ENCODE measurements at places on chromosomes 11 and 22.

GRCh38 chr22:37281646-37282384, 493 bp upstream of the CYTH4 start:
- DNase-seq, result peak; percentile 54

DNA sequence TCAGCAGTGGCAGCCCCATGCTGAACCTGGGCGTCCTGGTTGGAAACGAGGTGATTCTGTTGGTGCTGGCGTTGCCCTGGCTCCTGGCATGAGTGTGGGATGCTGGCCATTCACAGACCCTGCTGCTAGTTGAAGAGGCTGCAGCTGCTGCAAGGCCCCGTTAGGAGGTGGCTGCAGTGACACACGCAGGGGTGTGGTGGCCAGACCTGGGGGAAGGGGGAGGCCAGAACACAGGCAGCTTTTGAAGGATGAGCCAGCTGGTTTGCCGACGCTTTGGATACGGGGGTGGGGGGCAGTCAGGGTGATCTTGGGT, 77.2 kb downstream of the MORC2 start:
- no peak for DNase-seq

DNA sequence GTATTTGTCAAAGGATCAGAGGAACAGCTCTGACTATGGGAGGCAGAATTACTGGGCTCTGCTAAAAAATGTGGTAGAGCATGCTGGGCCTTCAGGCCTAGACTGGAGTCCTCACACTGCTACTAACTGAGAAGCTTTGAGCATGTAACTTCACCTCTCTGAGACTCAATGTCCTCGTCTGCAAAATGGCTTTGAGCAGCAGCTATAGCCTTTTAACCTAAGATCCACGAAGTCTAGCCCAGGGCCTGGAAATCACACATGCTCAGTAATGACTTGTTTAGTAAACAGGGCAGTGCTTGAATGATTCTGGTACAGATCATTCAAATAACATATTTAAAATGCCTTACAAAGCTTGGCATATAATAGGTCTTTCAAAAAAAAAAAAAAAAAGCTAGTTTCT, 221.7 kb downstream of the NTM start:
- DNase-seq, result no peak

DNA sequence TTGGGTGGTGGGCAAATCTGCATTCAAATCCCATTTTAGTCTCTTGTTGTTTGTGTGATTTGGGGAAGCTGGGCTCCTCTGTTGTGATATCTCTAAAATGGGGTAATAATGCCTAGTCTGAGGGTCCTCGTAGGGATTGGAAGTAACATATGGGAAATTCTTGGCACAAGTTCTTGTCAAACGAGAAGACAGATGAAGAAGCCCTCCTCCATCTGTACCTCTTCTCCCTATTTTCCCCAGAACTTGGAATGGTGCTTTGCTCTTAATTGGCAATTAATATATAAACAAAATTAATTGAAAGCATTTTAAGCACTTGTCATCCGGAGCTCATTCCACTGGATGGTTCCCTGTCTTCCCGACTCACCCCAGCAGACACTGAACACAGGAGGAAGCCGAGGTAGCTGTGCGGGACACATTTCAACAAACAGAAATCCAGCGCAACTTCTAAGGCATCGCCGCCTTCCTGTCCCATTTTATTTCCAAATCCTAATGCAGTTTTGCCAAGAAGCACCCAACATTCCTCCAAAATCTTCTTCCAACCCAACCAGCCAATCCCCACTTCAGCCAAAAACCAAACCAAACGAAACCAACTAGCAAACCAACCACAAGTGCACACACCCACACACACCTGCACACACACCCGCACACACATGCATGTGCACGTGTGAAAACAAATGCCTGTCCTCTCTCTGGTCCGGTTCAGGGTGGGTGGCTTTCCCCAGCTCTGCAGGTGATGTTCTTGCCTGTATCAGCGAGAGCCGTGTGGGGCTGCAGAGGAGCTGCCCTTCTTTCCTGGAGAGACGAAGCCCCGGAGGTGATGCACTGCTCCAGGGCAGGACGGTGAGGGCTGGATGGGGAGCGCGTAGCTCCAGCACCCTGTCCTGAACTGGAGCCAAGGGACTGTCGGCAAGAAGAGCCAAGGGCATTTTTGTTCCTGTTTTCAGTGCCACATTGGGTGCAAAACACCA, 100.8 kb upstream of the B3GAT1 start:
- no peak for DNase-seq

GRCh38 chr11:47516155-47516554, 36.8 kb downstream of the CELF1 start:
- no peak for DNase-seq

- DNase-seq, result no peak
These were observed 153.2 kb upstream of the CCDC179 start for GRCh38 chr11:23013509-23013908.

GRCh38 chr11:119794756-119795155, 65.8 kb upstream of the NECTIN1 start:
- no peak for DNase-seq

DNA sequence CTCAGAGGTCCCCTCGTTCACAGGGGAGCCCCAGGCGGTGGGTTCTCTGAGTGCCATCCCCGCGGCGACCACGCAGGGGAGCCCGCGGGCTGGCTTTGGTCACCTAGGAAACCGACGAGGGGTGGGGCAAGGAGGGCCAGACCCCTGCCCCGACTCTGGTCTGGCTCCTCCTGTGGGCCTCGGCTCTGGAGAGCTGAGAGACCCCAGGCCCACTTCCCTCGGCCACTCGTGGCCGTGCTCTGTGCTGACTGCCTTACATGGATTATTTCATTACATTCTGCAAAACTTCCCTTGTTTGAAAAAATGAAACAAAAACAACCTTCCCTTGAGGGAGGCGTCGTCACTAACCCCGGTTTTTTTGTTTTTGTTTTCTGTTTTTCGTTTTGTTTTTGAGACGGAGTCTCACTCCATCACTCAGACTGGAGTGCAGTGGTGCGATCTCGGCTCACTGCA, 15.1 kb upstream of the CYTH4 start:
- peak; percentile 76 for DNase-seq

DNA sequence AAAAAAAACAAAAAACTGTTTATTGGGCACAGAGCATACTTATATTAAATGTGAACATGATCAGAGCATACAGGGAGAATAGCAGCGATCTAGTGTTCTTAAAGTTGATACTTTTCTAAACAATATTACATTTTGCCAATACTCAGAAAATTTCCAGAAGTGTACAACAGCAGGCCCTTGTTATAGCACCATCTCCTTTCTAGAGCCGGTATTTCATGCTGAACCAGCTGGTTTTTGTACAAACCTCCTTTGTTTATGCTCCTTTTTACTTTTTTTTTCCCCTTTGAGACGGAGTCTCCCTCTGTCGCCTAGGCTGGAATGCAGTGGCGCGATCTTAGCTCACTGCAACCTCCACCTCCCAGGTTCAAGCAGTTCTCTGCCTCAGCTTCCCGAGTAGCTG, 90.7 kb downstream of the PPP6R3 start:
- DNase-seq, result no peak

DNA sequence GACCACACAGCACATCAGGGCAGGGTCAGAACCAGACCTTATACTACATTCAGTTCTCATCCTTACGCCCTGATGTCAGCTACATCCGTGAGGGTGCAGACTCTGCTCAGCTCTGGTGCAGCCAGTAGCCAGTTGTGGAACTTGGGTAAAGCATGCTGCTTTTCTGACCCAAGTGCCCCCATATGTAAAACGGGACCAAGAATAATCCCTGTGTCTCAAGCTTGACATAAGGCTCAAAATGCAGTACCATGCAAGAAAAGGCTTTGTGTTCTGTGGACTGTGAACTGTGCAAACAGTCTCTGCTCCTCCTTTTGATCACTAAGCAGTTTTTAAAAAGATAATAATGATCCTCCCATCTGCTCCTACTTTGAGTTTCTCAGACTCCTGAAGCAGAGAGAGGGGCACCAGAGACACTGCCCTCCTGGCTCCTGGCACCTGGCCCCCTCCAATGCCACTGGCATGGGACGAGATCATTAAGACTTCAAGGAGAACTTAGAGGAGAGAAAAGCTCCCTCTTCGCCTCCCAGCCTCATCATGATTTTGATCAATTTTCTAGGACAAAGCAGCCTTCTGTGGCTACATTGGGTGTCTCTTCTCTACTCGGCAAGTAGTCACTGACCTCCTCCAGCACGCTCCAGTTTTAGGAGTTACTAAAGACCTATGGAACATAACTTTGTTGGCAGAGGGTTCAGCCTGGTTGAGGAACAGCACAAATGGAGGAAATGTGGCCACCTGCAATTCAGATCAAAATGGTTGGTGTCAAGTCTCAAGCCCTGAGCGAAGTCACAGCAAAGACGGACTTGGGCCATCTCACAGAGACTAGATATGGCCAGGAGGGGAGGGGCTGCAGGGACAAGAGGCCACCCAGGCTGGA, 23.9 kb downstream of the IL10RA start:
- DNase-seq, result no peak

GRCh38 chr11:124934862-124935547, 842 bp downstream of the HEPACAM start:
- no peak for DNase-seq

GRCh38 chr11:12279672-12280108, 97.7 kb upstream of the PARVA start:
- DNase-seq, result no peak
